CD4-positive, alpha-beta T cell treated with Interleukin-1 beta for 1 hour (primary cell): ENCODE measurements at places on chromosomes 13 and 19.

- no peak for DNase-seq
Measured at GRCh38 chr19:20252613-20253012, 85.6 kb downstream of the ZNF486 start.

DNA sequence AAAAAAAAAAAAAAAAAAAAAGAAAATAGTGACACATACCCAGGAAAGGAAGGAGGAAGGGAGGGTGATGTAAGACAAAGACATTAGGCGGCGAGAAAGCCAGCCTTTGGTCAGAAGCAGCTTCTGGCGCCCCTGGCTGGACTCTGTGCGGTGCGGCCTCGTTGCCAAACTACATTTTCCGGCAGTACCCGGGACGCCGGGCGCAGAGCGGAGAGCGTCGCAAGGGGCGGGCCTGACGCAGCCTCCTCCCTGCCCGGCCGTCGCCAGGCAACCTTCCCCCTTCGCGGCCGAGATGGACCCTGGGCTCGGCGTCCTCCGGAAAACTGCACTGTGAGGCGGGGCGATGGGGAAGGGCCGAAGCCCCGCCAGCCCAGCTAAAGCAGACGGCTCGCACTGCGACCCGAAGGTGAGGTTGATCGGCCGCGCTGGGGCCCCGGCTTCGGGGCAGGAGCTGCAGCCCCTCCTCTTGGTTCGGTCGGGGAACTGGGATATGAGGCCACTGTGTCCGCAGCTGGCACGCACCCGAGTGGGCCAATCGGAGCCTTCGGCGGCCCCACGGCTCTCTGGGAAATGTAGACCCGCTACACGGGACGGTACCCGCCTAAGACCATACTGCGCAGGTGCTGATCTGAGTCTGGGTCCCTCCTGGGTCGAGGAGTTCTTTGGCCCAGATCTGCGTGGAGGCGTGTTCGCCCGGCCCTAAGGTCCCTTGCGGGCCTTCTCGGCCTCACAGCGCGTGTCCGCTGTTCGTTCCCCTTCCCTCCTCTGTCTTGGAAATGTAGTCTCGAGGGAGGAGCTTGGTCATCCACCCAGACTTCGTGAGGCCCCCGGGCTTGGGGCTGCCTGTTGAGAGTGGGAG lies 2.3 kb upstream of the MZF1 start:
- DNase-seq, result peak; percentile 89

DNA sequence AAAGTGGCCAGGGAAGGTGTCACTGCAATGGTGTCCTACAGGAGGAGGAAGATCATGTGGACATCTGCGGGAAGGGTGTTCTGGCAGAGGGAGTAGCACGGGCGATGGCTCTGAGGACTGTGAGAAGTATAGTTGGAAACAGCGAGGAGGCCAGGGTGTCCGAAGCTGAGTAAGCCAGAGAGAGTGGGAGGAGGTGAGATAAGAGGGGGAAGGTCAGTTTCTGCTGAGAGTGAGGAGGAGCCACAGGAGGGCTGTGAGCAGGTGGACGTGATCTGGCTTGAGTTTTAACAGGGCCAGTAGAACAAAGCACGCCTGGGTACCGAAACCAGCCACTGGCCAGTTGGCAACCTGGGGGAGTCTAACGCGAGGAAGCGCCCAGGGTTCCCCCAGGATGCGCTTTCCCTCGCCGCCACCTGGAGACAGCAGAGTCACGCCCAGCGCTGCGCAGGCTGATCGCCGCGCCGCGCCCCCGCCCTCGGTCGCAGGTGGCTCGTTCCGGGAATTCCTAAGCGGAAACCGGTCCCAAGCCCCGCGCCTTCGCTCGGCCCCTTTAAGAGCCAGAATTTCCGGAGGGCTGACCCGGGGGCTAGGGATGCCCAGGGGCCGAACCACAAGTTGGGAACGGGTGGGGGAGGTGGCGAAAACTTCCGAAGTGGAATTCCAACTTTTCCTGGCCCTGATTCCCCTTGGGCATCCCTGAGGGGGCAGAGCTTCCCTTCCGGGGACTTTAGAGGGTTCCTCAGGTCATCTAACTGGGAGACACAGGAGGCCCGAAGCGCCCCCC lies 1.1 kb upstream of the LSR start:
- DNase-seq, result peak; percentile 70

DNA sequence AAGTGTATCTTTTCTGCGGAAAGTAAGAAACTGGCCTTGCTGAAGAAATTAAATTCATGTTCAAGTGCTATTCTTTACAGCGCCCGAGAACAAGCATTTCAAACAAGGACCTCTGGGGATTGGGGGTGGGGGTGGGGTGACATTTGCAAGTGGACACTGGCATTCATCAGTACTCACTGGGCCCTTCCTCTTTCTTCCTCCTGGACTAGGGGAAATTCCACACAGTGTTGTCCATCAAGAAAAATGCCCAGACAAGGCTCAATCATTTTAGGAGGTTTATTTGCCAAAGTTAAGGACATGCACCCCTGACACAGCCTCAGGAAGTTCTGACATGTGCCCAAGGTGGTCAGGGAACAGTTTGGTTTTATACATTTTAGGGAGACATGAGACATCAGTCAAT lies 22.9 kb upstream of the OR10H1 start:
- no peak for DNase-seq

DNA sequence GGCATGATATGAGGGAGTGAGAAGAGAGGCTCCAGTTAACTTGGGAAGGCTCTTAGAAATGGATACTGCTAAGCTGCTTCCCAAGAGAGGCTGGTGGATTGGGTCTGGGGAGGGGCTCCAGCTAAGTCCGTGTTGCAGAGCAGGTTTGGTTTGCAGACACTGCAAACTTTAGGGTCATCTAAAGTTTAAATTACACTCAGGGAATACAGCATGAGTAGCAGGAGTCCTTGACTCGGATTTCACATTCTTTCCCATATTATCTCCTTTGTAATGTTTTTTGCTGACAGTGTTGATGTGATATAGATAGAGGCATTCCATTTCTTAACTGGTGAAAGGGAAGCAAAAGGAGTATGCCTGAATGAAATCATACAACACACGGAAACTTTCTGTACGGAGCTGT lies 31.9 kb downstream of the SGCG start:
- DNase-seq, result no peak

GRCh38 chr19:51514866-51515481 lies 13.4 kb upstream of the SIGLEC12 start:
- DNase-seq, result no peak

- DNase-seq, result no peak
Measured at GRCh38 chr19:46970815-46971214, 48.8 kb upstream of the NPAS1 start.

DNA sequence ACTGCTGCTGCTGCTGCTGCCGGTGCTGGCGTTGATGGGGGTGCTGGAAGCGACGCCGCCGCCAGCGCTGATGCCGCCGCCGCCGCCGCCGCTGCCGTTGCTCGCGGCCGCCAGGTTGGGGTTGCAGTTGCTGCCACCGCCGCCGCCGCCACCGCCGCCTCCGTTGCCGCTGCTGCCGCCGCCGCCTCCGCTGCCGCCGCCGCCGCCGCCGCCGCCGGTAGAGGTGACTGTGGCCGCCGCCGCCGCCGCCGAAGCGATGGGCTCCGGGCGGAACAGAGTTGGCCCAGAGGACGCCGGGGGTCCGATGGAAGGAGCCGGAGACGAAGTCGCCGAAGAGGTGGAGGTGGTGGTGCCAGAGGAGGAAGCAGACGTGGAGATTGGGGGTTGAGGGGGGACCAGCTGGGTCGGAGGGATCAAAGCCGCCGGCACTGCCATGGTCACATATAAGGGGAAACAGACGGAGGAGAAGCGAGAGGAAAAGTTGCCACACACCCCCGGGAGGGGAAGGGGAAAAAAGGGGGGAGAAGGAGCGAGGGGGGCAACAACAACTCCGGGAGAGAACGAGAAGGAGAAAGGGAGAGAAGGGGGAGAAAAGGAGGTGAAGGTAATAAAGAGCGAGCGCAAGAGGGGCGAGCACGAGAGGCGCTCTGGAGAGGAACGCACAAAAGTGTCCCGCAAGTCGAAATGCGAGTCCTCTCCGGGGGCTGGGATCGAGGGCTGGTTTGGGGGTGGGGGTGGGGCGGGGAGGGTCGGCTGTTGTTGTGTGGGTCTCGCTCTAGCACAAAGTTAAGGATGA lies 471 bp downstream of the DACH1 start:
- DNase-seq, result peak; percentile 0

DNA sequence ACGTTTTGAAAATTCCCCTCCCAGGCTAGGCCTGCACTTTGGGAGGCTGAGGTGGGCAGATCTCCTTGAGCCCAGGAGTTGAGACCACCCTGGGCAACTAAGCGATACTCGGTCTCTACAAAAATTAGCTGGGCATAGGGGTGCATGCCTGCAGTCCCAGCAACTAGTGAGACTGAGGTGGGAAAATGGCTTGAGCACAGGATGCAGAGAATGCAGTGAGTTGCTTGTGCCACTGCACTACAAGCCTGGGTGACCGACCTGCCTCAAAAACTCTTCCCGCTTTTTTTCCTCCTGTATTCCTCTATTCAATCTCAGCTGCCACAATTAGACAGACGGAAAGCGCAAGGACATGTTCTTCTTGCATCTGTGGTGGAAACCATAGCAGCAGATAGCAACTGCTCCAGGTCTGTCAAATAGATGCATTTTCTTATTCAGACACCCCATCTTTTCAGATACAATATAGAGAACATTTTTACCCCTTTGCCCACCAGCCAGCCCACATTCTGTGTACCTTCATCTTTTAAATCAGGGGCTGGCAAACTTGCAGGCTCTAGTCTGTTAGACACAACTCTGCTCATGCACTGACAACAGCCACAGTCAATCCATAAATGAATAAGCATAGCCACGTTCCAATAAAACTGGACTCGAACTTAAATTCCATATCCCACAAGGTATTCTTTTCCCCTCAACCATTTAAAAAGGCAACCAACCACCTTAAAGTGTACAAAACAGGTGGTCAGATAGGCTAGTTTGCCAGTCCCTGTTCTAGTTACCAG lies 4.8 kb downstream of the TPT1 start:
- peak; percentile 21 for DNase-seq

- no peak for DNase-seq
Measured at GRCh38 chr13:96294930-96295881, 205.3 kb downstream of the HS6ST3 start.

GRCh38 chr19:30580673-30581072 lies 208.5 kb downstream of the ZNF536 start:
- no peak for DNase-seq
